ENCODE measurements at places on chromosomes 2 and 18.

GRCh38 chr2:218658671-218659257 lies 659 bp downstream of the ZNF142 start:
- DNase-seq: no peak

DNA sequence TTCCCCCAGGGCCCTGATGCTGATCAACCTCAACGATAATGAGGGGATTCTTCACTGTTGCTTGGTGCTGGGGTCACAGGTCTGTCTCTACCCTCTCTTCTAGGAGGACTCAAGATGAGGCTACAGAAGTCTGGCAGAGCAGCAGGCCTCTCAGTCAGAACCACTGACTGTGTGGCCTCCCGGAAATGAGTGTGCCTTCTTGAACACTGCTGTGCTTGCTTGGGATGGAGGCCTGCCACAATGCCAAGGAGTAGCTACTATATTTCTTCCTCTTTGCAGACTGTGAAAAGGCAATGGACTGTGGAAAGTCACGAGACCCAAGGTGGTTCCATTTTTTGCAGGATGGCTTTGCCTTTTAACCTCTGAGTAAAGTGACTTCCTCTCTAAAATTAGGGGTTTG lies 5.8 kb upstream of the HOXD1 start:
- no peak for DNase-seq

DNA sequence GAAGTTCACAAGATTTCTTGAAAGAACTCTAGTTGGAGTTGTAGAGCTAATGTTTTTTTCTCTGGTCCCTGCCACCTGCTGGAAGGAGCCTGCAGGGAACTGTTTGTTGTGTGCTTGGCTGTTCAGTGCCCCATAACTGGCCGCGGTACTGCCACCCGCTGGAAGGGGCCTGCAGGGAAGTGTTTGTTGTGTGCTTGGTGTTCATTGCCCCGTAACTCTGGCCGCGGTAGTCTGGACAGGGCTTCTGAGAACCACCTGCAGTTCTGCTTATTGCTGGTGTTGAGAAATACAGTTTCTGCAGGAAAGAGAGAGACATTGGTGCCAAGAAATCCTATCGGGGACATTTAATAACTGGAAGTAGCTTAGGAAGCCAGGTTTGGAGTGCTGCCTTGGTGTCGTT lies 58.1 kb downstream of the AGAP1 start:
- DNase-seq: peak; percentile 53

DNA sequence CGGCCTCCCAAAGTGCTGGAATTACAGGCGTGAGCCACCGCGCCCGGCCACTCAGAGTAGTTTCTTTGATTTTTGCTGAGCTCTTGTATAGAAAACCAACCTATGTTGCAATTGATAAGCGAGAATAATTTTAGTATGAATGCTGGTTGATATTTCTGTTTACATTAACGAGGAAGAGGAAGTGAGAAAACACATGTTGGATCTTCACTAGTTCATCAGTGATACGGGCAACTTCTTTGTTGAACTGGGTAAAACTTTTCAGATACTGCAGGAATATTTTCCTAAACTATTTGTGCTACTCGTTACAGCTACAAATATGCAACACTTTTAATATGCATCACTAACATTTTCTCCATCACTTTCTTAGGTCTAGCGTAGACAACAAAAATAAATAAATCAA lies 67.9 kb upstream of the SLC25A52 start:
- no peak for DNase-seq

GRCh38 chr2:182542501-182543258 lies 115.8 kb upstream of the PDE1A start:
- DNase-seq: no peak

- no peak for DNase-seq
Observed at GRCh38 chr2:181985632-181986205, at the start of gene PPP1R1C. Gene PPP1R1C, plus strand, starts transcription at chr2:181985853. Its CDS starts 258 bp downstream, at chr2:181986111.

DNA sequence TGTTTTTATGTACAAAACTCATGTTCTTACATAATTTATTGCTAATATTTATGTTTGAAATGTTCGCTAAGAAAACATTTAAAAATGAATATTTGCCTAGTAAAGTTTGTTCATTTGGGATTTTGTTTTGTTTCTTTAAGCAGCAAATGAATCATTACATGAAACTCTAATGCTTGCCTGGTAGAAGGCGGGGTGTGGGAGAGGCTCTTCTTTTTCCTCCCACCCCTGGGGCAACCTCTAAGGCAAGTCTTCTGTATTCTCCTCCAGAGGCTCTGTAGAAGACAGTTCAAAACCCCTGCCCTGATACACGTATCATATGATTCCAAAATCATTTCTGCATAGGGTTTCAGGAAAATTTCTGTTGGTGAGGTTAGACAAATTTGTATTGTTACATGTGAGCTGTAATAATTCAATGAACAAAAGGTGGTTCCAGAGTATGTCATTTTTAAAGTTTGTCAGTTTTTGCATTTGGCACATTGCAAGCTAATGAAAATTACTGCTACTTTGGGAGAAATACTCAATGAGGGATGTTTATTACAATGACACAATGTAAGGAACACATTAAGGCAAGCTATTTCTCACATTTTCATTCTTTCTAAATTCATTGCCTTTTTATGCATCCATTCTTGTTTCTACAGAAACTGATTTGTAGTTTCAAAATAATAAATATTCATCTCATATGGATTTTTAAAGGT lies 302.3 kb upstream of the UBE2E3 start:
- peak; percentile 42 for DNase-seq

- DNase-seq: no peak
Observed at GRCh38 chr2:42566837-42567321, 1.6 kb upstream of the MTA3 start.

DNA sequence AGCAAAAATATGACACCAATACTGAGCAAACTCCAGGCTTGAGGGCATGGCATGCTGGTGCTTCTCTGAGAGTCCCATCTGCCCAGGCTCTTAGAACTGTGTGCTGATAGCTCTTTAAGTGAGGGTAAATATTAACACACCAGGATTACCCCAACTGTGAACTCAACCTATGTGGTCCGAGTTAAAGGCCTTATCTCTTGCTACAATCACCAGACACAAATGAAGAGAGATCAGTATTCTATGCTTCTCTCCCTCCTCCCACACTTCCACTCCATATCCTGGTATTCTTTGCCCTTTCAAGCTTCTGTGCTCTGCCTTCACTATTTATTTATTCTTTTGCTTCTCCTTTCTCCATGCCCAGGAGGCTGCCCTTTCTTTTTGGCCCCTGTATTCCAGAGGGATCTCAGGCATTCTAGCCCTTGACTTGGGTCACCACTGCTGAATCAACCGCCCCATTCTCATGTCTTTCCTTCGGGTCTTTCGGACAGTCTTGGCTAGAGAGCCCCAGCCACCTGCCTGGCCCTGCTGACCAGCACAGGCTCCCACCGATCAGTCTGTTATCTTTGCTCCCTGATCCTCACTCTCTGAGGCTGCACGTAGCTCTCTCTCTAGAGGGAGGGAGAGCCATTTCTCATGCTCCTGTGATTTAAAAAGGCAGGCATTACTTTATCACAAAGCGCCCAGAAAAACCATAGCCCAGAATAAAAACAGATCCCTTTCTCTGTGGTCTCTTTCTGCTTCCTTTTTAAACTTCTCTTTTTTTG lies 17.2 kb upstream of the HK2 start:
- DNase-seq: no peak

GRCh38 chr2:72576861-72577260 lies 249.0 kb downstream of the EXOC6B start:
- DNase-seq: no peak

GRCh38 chr2:77977471-77978063 lies 455.4 kb upstream of the LRRTM4 start:
- no peak for DNase-seq

- DNase-seq: no peak
Observed at GRCh38 chr2:60555783-60556139, 2.3 kb upstream of the BCL11A start.

DNA sequence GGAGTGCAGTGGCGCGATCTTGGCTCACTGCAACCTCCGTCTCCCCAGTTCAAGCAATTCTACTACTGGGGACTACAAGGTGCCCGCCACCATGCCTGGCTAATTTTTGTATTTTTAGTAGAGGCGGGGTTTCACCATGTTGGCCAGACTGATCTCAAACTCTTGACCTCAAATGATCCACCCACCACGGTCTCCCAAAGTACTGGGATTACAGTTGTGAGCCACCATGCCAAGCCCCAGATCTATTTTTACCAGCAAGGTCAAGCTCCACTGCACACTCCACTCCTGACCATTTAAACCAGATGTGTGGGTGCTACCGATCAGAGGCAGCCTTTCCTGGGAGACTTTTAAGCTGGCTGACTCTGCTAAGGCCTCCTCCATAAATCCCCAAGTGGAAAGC lies 67.5 kb upstream of the CD226 start:
- DNase-seq: no peak

DNA sequence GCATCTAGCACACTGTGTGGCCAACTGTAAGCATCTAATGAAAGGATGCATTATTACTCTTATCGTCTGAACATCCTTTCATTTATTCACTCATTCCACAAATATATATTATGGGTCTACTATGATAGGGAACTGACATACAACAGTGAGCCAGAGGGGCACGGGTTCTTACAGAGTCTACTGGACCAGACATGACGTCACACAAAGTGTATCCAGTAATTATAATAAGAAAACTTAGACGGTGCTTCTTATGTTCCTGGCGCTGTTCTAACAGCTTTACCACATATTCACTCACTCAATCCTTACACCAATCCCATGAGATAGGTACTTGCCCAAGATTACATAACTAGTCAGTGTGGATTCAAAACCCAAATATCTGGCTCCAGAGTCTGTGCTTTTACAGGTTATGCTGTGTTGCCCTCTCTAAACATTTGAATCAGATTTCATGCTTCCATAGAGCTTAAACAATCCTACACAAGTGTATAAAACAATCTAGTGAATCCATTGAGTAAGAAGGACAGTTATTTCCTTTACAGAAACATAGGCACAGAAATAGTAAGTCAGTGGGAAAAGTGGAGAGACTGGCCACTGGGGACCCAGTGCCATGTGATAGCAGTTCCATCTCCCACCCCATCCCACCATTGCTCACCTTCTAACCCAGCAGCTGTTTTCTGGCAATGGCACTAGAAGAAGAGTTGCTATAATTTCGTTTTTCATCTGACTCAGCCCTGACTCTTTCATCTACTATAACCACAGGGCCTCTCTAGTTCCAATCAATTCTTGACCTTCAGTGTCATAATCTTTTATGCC lies 24.2 kb upstream of the ARL5A start:
- no peak for DNase-seq

DNA sequence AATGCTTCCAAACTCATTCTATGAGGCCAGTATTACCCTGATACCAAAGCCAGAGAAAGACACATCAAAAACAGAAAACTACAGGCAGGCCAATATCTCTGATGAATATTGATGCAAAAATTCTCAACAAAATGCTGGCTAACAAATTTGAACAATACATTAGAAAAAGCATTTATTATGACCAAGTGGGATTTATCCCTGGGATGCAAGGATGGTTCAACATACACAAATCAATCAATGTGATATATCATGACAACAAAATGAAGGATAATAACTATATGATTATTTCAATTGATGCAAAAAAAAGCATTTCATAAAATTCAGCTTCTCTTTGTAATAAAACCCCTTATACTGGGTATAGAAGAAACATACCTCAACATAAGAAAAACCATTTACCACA lies 550.9 kb downstream of the ADCYAP1 start:
- no peak for DNase-seq

DNA sequence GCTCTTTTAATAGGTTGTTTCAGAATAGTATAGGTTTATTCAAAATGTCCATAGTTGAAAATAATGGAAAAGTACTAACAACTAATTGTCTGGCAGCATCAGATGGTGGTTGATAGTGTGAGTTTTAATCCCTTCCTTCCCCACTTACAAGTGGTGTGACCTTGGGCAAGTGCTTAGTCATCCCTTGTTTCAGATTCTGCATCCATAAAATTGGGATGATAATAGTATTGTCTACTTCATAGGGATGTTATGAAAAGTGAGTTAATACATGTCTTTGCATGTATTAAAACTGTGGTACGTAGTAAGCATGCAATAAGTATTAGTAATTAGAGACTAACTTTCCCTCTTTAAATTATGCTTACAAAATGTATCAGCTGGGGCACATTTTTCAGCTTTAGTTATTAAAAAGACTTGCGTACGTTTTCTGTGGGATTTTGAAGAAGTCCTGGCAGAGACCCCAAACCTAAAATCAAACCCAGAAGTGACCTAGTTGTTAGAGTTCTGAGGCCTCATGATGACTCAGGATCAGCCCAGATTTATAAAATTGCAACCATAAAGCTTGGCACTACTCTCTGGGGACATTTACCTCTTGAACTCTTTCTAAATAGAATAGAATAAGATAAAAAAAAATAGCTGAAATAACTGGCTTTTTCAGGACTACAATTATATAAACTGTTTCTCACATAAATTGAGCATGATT lies 8.6 kb downstream of the ITGA4 start:
- no peak for DNase-seq

- DNase-seq: no peak
Observed at GRCh38 chr2:144379851-144380311, 140.0 kb downstream of the ZEB2 start.

GRCh38 chr2:26614216-26615138 lies 26.7 kb downstream of the CIB4 start:
- DNase-seq: no peak

GRCh38 chr18:75915941-75916623 lies 488.6 kb upstream of the SMIM21 start:
- no peak for DNase-seq

DNA sequence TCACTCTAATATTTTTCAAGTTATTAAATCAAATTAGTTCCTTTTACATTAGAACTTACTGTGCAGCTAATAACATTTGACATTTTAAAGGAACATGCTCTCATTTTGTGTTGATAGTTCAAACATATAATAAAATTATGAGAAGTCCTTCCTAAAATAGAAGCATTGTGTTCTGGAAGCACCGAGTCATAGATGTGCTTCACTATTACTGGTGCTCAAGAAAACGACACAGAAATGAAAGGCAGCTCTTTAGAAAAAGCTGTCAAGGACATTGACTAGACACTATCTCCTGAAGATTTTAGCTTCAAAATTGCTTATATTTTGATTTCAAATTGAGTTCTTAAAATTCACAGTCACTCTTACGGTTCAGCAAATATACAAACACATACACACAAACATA lies 338.3 kb downstream of the NBAS start:
- no peak for DNase-seq

All from NCI-H226 (cell line).